ENCODE measurements at places on chromosomes 7 and 10.

- DNase-seq: peak; percentile 67
Measured at GRCh38 chr10:23525406-23525805, 86.5 kb downstream of the OTUD1 start.

DNA sequence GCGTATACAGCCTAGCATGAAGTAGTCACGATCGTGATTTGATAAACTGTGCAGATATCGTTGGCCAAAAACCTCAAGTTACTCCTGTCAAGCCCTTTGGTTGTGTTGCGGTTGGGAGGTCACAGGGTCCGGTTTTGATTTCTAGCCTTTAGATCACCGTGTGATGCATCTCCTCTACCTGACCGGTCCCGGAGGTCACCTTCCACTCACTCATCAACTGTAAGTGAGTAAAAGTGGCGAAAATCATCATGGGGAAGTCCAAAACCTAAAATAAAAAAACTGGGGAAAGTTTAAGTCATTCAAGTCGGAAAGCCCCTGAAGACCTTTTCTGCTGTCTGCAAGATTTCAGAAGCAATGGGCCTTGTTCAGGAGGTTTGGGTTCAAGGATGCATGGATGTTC is 62.8 kb downstream of the ADARB2 start:
- no peak for DNase-seq

DNA sequence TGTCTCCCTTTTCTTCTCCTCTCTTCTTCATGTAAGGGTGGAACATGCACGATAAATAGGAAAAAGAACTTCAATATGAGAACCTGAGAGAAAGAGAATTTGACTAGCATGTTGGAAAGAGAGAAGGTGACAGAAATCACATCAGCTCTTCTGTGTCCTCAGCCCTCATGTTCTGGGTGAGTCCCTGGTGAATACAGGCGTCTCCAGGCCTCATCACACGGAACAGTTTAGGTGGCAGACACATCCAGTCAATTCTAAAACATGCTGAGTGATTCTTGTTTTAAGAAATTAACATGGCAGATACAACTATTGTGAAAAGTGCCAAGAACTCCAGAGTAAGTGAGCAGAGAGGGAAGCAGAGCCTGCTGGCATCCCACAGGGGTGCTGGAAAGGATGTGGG is 96.1 kb downstream of the FAM107B start:
- DNase-seq: no peak

GRCh38 chr10:91335147-91335546 is 75.0 kb upstream of the HECTD2 start:
- peak; percentile 18 for DNase-seq

DNA sequence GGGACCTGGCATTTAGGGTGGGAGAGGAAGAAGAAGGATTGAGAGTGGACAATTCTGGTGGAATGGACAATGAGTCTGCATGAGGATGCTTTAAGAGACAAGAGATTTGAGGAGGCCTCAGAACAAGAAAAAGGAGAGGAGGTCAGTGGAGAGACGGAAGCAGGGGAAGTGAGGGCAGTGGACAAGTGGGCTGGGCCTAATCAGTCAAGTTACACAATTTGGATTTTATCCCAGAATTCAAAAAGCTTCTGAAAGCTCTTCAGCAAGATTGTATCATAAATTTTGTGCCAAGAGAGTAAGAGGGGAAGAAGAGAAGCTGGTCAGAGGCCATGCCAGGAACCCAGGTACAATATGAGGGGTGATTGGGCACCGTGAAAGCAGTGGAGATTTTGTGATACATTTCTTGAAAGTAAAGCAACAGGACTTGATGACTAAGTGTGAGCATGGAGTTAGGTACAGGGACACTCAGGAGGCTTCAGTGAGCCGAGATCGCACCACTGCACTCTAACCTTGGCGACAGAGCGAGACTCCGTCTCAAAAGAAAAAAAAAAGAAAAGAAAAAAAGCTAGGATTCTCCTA is 19.3 kb upstream of the TSPAN13 start:
- DNase-seq: no peak

- DNase-seq: no peak
Measured at GRCh38 chr7:42946627-42946950, 14.4 kb downstream of the MRPL32 start.

DNA sequence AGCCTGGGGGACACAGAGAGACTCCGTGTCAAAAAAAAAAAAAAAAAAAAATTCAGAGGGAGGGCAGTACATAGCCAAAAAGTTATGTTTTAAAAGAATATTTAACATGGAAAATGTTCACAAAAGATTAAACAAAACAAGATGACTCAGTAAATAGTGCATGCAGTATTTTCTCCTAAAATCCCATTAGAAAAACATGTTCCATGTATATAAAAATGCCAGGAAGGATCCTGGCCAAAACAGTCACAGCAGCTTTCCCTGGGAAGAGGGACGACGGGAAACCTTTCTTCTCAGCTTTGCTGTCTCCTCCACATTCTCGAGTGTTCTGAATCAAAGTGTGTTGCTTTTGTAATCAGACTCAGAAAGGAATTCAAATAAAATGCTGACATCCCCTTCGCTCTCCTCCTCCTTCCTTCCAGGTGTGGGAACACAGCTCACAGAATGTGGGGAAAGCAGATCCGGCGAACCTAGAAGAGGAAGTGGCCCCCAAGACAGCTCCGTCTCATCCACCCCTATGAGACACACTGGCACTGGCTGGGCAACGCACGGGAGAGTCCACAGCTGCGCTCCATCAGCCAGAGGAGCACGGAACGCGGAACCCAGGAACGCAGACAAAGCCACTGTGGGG is 139.4 kb downstream of the MAD1L1 start:
- DNase-seq: no peak

DNA sequence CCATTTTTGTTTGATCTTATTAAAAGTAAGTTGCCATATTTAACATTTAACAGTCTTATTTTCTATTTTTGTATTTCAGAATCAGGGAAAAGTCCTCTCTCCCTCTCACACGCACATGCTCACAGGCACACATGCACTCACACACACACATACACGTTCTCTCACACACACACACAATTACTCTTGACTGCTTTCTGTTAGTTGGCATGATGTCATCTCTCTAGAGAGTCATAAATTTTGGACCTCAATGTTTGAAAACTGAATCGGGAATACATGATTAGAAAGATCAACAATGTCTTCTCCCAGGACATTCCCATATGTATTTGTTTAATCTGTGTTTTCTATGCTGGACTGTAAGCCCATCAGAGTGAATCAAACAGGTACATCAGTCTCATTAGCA is 165.7 kb upstream of the AHR start:
- no peak for DNase-seq

GRCh38 chr10:110498982-110499795 is 1.5 kb downstream of the DUSP5 start:
- DNase-seq: peak; percentile 82

- DNase-seq: peak; percentile 15
Measured at GRCh38 chr10:31644931-31645633, 283.5 kb downstream of the ARHGAP12 start.

DNA sequence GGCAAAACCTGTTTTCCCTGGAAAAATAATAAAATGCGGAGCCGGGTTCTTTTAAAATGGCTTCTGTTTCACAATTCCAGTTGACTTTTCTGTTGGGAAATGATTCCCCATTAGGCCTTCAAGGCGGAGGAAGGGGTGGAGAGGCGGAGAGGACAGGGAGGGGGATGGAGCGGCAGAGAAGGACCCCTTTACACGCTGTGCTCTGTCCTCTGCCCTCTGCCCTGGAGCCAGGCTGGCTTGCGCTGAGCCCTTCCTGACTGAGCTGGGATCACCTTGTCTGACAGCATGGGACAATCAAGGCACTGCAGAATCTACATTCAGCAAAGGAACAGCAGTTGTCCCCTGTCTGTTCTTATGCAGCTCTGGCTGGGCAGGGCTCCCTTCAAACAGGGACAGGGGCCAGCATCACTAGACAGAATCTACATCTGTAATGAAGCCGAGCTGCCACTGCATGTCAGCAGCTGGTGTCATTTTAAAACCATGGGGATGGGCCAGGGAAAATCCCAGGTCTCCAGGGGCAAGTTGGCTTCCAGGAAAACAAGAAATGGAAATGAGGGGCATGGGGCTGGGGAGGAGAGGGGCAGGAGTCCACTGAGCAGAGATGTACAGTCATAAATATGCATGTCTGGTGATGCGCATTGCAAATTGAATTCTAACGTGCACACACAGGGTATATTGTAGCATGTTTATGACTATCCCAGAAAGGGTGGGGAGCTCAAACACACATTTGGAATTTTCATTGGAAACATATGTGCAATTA is 120.0 kb downstream of the MKX start:
- DNase-seq: no peak

DNA sequence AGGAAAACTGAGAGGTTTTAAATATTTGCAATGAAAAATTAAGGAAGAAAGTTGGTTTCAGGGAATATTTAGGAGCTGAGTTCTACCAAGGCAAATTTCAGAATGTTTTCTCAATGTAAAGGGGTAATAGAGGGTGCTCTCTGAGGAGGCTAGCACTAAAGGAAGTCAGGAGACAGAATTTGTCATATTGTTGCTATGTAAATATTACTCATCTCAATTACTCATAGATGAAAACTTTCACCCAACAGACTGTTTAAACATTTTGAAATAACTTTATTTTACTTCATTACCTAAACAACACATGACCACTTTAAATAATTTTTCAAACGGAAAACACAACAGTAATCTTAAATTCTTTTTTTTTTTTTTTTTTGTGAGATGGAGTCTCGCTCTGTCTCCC is 274.8 kb upstream of the NRG3 start:
- DNase-seq: peak; percentile 77

- DNase-seq: no peak
Measured at GRCh38 chr7:15681186-15681585, 5.3 kb downstream of the MEOX2 start.

GRCh38 chr10:43417950-43418768 is 9.2 kb upstream of the HNRNPF start:
- no peak for DNase-seq

DNA sequence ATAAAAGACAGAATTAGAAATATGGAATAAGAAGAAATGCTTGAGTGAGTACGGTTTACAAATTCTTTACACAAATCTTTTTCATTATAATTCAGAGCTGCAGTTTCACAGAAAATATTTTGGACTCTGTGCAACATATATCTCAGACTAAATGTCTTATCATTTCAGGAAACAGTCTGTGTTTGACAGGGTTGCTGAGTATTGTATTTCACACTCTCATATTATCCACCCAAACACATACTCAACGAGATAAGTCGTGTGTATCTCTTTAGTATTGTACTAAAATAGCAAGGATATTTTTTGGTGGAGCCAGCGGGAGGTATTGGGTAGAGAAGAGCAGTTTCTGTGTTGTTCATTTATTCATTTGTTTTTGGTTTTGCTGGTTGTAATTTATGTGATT is 39.0 kb upstream of the SLC39A12 start:
- no peak for DNase-seq

- no peak for DNase-seq
Measured at GRCh38 chr10:112852306-112852705, 97.7 kb upstream of the TCF7L2 start.

DNA sequence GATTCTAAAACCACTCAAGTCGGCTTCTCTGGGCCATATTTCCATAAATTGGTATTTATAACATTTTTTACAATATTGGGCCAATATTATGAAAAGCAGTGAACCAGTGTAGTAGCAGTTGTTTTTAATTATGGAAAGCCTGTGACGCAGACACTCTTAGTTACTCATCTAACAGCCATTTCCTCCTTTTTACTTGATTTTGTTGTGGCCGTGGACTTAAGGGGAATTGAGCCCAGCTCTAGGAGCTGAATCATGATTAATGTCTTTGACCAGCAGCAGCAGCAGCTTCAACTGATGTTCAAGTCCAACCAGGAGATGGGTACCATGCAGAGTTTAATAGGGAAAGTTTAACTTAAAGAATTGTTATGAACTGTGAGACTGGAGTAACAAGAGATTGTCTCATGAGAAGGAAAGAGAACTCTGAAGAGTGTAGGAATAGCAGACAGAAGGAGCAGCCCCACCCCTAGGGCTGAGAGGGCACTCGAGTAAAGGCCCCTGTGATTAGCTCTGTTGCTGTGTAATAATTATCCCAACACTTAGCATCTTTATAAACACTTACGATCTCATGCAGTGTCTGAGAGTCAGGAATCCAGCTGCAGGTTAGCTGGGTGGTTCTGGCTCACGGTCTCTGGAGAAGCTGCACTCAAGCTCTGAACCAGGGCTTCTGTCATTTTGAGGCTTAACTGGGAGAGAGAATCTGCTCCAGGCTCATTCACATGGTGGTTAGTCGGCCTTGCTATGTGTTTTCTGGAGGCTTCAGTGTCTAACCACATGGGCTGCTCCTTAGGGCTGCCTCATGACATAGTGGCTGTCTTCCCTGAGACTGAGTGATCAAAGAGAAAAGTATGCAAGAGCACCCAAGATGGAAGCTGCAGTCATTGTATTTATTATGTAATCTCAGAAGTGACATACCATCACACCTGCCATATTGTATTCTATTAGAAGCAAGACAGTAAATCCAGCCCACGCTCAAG is 4.6 kb downstream of the LANCL2 start:
- peak; percentile 32 for DNase-seq

DNA sequence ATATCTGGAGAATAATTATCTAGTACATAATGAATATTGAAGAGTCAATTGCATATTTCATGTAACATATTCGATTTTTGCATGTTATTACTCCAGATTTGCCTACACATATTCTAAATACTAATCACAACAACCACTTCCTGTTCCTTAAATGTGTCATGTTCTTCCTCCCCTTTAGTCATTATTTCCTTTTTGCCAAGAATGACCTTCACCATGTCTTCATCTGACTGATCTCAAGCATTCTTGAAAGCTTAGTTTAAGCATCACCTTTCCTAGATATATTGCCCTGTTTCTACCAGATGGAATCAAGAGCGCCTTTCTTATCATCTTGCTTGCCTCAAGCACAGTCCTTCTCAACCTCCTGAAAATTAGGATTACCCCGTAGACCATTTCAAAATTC is 23.5 kb upstream of the MEOX2 start:
- DNase-seq: peak; percentile 39

DNA sequence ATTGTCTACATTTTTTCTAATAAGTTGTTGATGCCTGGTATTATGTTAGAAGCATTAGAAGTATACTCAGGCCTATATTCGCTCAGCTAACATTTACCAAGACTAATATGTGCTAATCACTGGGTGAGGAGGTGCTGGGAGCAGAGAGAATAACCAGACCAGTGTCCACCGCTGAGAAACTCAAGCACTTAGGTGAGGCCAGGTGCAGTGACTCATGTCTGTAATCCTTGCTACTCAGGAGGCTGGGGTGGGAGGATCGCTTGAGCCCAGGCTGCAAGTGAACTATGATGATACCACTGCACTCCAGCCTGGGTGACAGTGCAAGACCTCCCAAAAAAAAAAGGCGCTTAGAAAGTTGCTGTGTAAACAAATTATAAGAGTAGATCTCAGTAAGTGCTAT is 182.2 kb upstream of the AOAH start:
- peak; percentile 20 for DNase-seq

GRCh38 chr7:74439541-74439940 is 14.2 kb upstream of the GTF2IRD1 start:
- no peak for DNase-seq

- DNase-seq: no peak
Measured at GRCh38 chr10:50625649-50626132, 1.9 kb upstream of the SGMS1 start.
